ENCODE measurements at places on chromosomes 5 and 9. TPM values are rescaled to one million over a fixed set of nuclear protein-coding genes. Genes with fewer than 3 reads are reported as not detected.

Gene RAB3C
- 46.0 TPM for polyA plus RNA-seq

Gene NR4A3
- 7.8 TPM for polyA plus RNA-seq

Gene SMIM3
- 10.5 TPM for polyA plus RNA-seq

Gene C5orf63
- polyA plus RNA-seq, result 9.2 TPM

Gene FBXO10
- polyA plus RNA-seq, result 17.4 TPM

Gene SLC6A7
- polyA plus RNA-seq, result 33.1 TPM

Gene IL11RA
- 69.9 TPM for polyA plus RNA-seq

Gene SLC27A6
- 3.6 TPM for polyA plus RNA-seq

Gene C5orf52
- polyA plus RNA-seq, result not detected

Gene GRXCR2
- not detected for polyA plus RNA-seq

Gene ACSL6
- 72.1 TPM for polyA plus RNA-seq
